ENCODE measurements at places on chromosomes 16 and 17. TPM values are rescaled to one million over a fixed set of nuclear protein-coding genes. Genes with fewer than 3 reads are reported as not detected.

Gene TEX14
- not detected for total RNA-seq

Gene PSMD11
- 131 TPM for total RNA-seq

GRCh38 chr16:78005881-78006280, 16.5 kb upstream of the CLEC3A start:
- no peak for DNase-seq

GRCh38 chr17:17388657-17389496, 85.7 kb downstream of the NT5M start:
- no peak for DNase-seq

Gene HCFC1R1
- 21.7 TPM for total RNA-seq

DNA sequence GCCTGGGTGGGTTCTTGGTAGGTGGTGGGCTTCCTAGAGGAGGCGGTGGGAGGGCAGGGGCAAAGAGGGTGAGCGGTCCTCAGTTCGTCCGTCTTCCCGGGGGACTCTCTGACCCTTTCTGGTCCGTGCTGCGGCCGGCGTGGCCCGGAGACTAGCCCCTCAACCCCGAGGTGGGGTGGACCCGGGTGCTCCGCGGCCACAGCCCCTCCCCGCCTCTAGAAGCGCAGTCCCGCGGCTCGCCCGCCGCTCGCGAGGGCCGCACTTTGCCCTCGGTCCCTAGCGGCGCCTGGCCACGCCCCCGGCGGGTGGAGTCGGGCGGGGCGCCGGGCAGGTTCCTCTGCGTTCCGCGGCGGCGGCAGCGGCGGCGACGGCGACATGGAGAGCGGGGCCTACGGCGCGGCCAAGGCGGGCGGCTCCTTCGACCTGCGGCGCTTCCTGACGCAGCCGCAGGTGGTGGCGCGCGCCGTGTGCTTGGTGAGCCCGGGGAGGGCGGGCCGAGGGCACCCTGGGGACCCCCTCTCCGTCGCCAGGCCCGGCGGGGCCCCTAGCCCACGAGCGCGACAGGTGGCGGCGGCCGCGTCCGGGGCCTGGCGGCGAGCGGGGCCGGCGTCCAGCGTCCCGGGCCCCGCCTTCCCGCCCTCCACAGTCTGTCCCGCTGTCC, at the start of gene SYNGR2:
SYNGR2 (plus strand) TSS at position 340 of the 661 bp plus-strand sequence; CDS start at position 376, 36 bp downstream.
- DNase-seq, result peak; percentile 92

Gene CNTNAP4
- total RNA-seq, result not detected

GRCh38 chr17:8144401-8145231, 7.6 kb downstream of the PER1 start:
- no peak for DNase-seq

DNA sequence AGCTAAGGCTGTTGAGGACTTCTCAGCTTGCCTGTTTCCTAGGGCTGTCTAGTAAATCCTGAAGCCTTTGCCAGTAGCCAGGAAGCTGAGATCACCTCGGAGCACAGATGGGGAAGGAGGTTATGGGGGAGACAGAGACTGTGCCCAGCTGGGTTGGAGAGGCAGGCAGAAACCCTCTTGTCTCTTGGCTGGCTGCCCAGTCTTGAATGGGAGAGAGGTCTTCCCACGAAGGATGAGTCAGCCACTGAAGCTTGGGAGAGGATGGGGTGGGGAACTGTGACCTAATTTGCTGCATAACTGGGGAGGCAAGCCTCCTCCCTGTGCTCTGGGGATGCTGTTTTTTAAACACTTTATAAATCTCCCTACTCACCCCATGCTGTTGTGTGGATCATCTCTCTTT, 69.8 kb downstream of the SHISA9 start:
- DNase-seq, result peak; percentile 26

DNA sequence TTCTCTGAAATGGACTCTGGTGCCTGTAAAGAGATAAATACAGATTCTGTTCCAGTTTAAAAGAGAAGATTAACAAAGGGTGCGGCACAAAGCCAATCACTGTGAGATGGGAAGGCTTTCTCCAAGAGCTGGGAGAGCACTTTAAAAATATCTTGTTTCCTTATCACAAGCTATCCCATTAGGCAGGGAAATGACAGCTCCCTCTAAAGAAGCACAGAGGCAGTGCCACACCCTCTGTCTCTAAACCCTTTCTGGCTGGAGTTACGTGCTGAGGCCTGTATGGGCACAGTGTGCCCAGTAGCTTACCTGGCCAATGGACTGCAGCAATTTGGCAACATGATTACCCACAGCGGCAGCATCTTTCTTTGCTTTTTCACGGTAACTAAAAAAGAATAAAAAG, 9.0 kb upstream of the TERB1 start:
- no peak for DNase-seq

Gene BAHCC1
- total RNA-seq, result 8.6 TPM

DNA sequence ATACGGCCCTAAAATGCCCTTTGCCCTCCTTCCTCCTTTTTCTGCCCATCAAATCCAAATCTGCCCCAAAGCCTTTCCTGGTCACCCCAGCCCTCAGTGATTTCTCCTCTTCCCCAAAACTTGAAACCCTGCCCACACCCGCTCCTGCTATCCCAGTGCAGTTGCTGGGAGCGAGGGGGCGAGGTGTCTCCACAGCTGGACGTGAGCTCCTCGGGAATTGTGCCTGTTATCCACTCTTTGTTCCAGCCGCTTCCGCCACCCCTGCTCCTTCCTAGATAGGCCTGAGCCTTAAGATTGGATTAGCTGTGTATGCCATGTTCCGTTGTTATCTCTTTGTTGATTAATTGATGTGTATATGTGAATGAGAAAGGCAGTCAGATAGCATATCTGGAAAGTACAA, 2.6 kb upstream of the KRT35 start:
- DNase-seq, result no peak

- DNase-seq, result peak; percentile 79
Measured at GRCh38 chr17:50301891-50302584, 27.8 kb downstream of the TMEM92 start.

DNA sequence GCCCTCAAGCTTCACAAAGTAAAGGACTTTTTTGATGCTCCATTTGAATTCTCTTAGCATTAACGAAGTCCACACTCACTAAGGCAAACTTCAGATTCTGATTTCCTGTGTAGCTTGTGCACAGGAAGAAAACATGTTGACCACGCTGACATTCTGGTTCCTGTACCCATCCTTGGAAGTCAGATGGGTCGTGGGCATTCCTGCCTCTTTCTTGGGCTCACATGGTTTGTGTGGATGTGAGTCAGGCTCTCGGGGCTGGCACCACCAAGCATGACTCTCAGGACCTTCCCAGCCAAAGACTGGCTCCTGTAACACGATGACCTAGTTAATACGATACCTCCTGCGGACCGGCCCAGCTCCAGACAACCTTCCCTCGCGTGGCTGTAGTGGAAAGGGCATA, 32.8 kb downstream of the ARSG start:
- DNase-seq, result no peak

GRCh38 chr17:21239680-21240368, 13.4 kb downstream of the NATD1 start:
- no peak for DNase-seq

DNA sequence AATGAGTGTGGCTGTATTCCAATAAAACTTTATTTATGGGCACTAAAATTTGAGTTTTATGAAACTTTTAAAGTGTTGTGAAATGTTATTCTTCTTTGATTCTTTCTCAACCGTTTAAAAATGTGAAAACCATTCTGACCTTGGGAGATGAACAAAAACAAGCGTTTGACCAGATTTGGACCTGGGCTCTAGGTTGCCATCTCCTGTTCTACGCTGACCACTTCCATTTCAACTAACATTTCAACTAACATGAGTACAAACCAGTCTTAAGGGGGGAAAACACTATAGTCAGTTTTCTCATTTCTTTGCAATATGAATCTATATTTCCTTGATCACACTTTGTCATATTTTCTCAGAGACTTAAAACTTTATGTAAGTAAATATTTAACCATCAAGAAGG, 118.4 kb upstream of the IRX5 start:
- DNase-seq, result no peak

Gene KRTAP9-8
- not detected for total RNA-seq

GRCh38 chr16:52557236-52557635, 10.3 kb upstream of the TOX3 start:
- DNase-seq, result no peak

Gene CCL17
- total RNA-seq, result not detected

DNA sequence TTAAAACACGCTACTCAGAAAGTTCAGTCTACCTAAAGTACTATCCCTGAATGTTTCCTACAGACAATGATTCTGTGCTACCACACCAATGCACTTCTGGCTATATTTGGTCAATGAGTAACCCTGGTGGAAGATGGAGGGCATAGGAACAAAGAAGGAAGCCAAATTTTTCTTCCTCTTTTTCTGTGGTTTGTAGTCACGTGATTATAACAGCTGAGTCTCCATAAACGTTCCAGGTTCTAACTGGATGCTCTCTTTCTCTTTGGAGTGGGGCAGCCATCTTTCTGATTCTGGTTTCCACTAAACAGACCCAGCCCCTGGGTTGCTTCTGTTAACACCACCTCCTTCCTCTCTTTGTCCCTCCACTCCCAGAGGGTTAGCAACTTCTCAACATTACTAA, 274.9 kb downstream of the CDH11 start:
- no peak for DNase-seq

Gene CSH2
- not detected for total RNA-seq

- no peak for DNase-seq
Measured at GRCh38 chr17:60335289-60335688, 56.6 kb downstream of the USP32 start.

DNA sequence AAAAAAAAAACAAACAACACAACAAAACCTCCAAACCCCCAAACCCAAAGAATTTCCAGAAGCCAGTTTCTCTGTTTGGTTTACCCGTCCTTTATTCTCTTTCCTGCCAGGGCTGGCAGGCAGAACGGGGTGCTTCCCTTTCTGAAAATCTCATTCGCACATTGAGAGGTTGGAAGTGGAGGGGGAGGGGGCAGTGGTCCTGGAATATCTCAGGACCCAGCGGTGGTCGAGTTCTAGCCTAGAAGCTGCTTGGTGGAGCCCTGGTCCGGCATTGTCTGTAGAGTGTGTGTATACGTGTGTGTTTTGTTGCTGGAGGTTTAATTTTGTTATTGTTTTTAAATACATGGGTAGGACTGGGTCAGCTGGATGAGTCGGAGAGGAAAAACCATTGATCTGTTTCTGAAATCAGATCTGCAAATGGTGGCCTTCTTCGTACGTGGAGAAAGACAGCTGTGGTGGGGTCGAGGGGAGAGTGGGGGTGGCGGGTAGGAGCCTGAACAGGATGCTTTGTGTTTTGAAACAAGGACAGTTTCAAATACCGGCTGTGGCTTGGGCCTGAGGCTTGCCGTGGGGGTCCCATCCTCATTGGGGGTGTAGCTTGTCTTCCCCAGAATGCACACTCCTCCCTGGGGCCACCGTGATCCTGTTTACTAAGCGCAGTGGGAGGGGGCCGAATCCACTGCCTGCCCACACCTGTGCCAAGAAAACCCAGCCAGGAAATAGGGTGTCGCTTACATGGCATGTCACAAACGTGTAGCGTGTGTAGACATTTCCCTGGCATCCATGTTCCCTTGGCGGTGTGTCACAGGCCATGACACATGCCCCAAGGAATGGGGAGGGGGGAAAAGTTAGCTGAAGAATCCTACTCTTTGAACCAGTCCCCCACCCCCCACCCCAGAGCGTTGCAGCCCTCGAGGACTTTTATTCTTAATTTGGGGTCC, 1.6 kb downstream of the CMIP start:
- peak; percentile 60 for DNase-seq

GRCh38 chr17:31390748-31391495, 553 bp upstream of the RAB11FIP4 start:
- peak; percentile 23 for DNase-seq

All from stomach (tissue), 19 donors.